C1 segment of cervical spinal cord (tissue), 14 donors: ENCODE measurements at places on chromosomes 16 and 17.
A peak's percentile ranks its signal among the peaks of the same experiment; 100 is the strongest.

- DNase-seq = no peak
Measured at GRCh38 chr17:77212081-77212832, 71.5 kb downstream of the SEC14L1 start.

DNA sequence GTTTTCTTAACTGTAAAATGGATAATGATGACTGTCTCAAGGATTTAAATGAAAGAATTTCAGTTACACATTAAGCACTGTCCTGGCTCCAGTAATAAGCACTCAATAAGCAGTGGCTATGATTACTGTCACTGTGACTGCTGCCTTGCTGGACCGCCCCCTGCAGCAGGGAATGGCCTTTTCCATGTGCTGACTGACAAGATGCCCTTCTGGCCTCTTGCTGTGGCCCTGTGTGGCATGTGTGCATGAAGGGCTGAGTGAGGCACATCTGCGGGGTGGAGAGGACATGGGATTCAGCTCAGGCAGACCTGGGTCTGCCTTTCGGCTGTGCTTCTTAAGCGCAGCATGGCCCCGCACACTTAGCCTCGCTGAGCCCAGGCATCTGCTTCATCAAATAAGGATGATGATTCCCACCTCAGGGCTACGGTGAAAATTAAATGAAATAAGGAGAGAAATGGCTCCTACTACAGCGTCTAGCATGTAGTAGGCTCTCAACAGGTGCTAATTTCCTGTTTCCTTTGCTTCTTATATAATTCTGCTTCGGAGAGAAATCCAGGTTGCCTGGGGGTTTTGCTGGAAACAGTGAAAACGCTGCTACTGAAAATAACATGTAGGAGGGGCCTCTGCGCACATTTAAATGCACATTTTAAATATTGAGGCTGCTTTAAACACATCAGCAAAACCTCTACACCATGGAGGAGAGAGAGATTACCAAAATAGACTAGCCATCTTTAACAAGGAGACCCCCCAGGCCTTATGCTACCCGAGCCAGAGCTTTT, 183.9 kb downstream of the PARN start:
- no peak for DNase-seq

DNA sequence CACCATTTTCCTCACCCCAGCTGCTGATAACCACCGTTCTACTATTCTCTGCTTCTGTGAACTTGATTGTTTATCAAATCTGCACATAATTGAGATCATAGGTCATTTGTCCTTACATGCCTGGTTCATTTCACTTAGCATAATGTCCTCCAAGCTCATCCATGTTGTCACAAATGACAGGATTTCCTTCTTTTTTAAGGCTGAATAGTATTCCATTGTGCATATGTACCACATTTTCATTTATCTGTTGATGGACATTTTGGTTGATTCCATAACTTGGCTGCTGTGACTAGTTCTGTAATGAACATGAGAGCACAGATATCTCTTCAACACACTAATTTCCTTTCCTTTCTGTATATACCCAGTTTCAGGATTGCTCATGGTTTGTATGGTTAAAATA, 225.3 kb upstream of the TBX2 start:
- DNase-seq = no peak

- no peak for DNase-seq
Measured at GRCh38 chr17:76314392-76315227, 6.5 kb upstream of the QRICH2 start.

GRCh38 chr17:64774888-64775540, 112.9 kb upstream of the SMURF2 start:
- no peak for DNase-seq

DNA sequence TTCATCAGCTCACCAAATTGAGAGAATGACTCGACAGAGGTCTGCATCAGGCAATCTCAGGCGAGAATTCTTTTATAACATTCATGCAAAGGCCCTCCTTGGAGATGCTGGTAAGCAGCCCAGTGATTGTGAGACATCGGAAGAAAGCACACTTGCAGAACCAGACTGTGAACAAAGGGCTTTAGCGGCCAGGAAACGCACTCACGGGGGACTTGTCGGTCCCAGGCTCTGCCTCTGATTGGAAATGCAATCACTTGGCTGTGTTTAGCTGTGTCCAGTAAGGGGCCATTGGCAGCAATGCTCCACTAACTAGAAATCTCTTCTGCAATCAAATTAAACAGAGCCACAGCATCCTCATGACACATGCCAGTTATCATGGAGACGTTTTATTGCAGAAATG, 226.7 kb upstream of the CDH13 start:
- no peak for DNase-seq

- DNase-seq = no peak
Measured at GRCh38 chr16:8380311-8380710, 210.0 kb downstream of the TMEM114 start.

DNA sequence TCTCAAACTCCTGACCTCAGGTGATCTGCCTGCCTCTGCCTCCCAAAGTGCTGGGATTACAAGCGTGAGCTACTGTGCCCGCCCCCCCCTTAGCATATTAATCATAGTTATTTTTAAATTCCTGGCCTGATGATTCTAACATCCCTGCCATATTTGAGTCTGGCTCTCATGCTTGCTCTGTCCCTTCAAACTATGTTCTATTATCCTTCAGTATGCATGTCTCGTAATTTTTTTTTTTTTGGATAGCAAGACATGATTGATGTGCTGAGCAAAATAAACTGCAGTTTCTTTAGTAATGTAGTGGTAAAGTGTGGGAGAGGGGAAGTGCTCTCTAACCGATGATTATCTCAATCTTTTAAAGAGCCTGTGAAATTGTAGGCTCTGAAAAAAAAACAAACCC, 34.3 kb upstream of the TMEM92 start:
- no peak for DNase-seq

GRCh38 chr17:62791767-62792446, 16.2 kb downstream of the MARCHF10 start:
- no peak for DNase-seq

- no peak for DNase-seq
Measured at GRCh38 chr17:82959990-82960418, 119.4 kb upstream of the METRNL start.

GRCh38 chr16:85202631-85203461, 90.6 kb upstream of the CIBAR2 start:
- DNase-seq = peak; percentile 38

DNA sequence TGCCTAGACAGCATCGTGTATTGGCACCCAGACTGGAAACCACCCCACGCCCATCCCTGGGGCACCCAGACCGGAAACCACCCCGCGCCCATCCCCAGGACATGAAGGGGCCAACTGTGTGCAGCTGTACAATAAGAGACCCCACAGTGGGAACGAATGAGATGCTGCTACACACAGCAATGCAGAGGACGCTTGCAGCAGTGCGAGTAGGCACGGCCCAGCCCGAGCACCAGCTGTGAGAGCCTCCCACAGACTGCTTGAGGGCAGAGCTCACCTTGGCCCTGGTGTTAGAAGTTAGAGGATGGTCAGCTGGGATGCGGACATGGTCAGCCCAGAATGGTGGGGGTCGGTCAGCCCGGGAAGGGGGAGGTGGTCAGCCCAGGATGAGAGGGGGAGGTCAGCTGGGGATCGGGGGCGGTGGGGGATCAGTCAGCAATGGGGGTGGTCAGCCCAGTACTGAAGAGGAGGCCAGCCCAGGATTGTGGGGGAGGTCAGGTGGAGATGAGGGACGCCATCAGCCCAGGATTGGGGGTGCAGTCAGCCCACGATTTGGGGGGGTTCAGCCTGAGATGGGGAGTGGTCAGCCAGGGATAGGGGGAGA, 340.0 kb downstream of the C16orf95 start:
- no peak for DNase-seq

GRCh38 chr17:49498029-49498615, 3.0 kb downstream of the NGFR start:
- no peak for DNase-seq

DNA sequence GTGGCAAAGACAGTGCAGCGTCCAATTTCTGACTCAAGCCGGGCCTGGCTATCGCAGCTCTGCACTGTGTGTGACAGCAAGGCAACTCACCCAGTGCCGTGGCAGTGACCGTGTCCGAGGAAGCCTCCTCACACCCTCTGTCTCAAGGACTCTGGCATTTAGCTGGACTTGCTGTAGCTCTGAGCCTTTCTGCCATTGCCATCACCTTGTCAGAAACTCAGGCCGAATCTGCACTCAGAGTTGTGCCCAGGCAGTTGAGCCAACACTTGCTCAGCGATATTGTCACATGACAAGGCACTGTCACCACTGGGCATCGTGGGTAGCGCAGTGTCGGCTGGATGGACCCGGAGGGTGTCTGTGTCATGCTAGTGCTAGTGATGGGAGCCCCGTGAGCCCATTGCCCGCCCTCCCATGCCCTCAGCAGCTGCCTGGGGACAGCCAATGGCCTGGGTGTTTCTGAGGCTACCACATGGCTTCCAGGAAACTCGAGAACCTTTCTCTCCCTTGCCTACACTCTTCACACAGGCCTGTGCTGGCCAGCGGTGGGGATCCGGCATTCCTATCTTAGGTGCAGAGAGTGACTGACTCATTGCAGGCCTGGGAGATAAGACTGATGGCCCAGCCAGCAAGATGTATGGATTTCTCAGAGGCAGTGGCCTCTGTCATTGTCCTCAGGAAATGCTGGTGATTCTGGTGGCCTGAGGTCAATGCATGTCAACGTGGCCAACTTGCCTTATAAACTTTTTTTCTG, 22.1 kb upstream of the STH start:
- no peak for DNase-seq

GRCh38 chr17:35018814-35019213, 38.5 kb downstream of the LIG3 start:
- DNase-seq = no peak

GRCh38 chr16:61659936-61660335, 376.3 kb downstream of the CDH8 start:
- no peak for DNase-seq

- DNase-seq = no peak
Measured at GRCh38 chr17:45248132-45248957, 13.5 kb downstream of the SPATA32 start.

- no peak for DNase-seq
Measured at GRCh38 chr17:38355251-38355650, 3.6 kb downstream of the SOCS7 start.

- DNase-seq = no peak
Measured at GRCh38 chr16:1311212-1311737, 1.8 kb downstream of the UBE2I start.

DNA sequence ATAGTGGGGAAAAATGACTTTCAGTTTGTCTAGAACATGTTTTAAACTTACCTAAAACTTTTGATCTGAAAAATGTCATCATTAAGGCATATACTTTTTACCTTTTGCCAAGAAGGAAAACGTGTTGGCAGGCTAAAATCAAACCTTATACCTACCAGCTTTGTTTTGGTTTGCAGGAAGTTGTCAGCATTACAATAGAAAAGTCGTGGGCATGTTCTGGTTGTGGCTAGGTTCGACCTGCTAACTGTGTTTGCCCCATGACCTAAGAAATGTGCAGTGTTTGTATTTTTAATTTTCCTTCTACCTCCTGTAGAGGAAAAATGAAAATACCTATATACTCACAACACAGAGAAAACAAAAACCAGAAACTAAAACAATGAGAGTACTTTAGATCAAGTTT, 13.0 kb downstream of the SKAP1 start:
- DNase-seq = no peak

- no peak for DNase-seq
Measured at GRCh38 chr17:10779609-10780008, 24.3 kb downstream of the TMEM238L start.

DNA sequence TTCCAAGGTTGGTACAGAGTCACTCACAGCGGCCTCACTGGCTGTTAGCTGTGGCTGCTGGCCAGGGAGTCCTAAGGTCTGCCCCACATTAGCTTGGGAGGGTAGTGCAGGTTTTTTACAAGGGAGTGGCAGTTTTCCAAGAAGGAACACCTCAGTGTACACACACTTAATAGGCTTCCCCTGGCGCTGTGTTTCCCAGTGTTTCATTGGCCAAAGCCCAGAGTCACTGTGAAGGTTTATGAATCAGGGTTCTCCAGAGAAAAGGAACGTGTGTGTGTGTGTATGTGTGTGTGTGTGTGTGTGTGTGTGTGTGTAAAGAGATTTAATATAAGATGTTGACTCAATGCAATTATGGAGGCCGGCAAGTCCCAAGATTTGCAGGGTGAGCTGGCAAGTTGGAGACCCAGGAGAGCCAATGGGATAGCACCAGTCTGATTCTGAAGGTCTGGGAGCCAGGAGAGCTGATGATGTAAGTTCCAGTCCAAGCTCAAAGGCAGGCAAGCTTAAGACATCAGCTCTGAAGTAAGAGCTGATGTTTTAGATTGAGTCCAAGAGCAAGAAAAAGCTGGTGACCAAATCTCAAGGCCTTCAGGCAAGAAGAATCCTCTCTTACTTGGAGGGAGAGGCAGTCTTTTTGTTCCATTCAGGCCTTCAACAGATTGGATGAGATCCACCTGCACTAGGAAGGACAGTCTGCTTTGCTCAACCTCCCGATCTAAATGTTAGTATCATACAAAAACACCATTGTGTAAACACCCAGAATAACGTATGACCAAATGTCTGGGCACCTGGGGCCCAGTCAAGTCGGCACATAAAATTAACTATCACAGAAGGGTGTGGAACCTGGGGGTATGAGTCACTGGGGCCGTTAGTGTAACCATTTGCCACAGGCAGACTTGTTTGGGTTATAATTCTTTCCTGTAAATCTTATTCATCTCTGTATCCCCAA, 206.8 kb downstream of the PRKCA start:
- no peak for DNase-seq

- no peak for DNase-seq
Measured at GRCh38 chr16:57283214-57283958, 1.1 kb downstream of the PLLP start.

- DNase-seq = peak; percentile 61
Measured at GRCh38 chr17:1455291-1455796, 688 bp downstream of the CRK start.

DNA sequence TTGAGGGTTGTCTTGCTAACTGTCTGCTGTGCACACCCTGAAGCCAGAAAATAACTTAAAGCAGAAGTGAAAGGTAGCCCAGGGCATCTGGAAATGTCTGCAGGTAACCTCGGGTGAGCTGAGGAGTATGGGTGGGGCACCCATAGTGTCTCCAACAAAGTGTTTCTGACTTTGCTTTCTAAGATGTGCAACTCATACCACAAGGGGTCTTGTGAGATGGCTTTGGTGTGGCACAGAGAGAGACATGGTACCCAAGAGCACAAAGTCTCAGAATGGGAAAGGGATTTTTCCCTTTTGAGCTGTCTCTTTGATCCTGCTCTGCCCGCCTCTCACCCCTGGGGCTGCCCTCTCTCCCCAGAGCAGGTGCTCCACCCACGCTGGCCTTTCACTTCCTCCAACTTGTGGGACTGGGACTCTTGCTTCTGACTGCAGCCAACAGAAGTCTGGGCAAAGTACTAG, 6.9 kb downstream of the CHD9 start:
- DNase-seq = no peak

GRCh38 chr17:27518048-27518447, 61.8 kb downstream of the KSR1 start:
- DNase-seq = no peak

DNA sequence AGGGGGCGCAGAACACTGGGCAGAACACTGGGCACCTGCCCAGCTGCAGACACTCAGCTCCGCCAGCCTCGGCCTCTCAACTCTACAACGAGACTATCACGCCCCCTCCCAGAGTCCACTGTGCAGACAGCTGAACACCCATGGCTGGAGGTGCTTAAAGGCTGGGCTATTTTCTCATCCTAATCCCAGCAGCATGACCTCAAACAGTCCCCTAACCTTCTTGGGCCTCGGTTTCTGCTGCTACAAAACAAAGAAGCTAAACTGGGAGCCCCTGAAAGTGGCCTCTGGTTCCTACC, 27.7 kb upstream of the ZNF469 start:
- no peak for DNase-seq

GRCh38 chr17:4345581-4346252, 20.8 kb downstream of the UBE2G1 start:
- DNase-seq = no peak

- DNase-seq = peak; percentile 62
Measured at GRCh38 chr17:78128551-78129350, at the start of gene TMC6. Gene TMC6, minus strand, starts transcription at chr17:78128755. Its CDS starts 1,923 bp downstream, at chr17:78126832.
